Right hindlimb (tissue), 1 donor: ENCODE measurements at places on chromosomes 4 and X.

- no peak for DNase-seq
Measured at GRCh38 chr4:79164907-79165610, 160.8 kb downstream of the NAA11 start.

DNA sequence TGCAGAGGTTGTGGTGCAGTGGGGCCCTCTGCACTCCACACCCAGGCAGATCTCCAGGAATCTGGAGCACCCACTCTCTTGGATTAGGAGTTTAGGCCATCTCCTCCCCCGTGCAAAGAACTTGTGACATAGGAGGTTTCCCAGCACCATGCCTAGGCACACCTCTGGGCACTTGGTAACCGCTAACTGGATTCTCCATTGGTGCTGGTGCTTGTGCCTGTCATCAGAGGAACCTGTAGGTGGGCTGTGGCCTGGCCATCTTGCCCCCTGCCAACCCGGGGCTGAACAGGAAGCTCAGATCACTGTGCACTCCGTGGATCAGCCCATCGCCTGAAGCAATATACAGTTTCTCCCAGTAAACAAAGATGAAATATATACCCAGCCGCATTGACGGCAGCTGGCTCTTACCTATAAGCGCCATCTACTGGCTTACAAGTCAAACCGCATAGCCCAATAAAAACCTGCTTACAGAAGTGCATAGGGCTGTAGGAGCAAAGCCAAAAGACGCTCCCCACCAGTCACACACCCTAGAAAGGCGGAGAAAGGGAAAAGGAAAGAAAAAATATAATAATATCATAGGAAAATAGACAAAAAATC is 19.1 kb upstream of the TEX13B start:
- no peak for DNase-seq

DNA sequence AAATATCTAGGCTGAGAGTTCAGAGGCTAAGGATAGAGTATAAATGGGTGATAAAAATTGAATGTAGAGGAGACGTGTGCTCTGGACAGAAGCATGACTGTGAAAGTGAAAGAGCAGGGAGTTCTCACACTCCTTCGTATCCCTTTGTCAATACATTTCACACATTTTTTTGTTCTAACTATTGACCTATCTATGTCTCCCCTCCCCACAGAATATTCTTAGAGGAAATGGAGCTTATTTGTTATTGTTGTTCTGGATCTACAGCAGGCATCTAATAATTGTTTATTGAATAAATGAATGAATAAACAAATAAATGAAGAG is 57.6 kb downstream of the ENPEP start:
- DNase-seq: no peak

GRCh38 chr4:74475091-74475800 is 30.3 kb downstream of the AREG start:
- no peak for DNase-seq
